ENCODE measurements at places on chromosomes 6 and 20.

GRCh38 chr20:46240065-46240464 lies 68.2 kb downstream of the CDH22 start:
- no peak for DNase-seq

DNA sequence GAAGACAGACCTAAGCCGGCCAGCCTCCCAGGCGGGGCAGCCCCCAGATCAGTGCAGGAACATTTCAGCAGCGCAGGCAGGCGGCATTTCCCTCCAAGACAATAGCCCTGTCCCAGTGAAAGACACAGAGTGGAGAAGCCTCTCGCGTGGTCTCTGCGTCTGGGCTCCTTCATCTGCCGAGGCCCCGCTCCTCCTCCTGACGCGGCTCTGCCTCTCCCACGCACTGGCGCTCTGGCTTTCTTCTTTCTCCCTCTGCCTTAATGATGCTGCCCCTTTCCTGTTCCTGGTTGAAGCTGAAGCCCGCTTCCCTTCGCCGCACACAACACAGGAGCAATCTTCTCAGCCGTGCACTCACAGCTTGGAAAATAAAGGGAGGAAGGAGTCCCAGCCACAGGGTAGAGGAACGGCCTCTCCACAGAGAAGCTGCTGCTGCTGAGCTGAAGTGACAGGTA lies 347.5 kb downstream of the CDH4 start:
- no peak for DNase-seq

DNA sequence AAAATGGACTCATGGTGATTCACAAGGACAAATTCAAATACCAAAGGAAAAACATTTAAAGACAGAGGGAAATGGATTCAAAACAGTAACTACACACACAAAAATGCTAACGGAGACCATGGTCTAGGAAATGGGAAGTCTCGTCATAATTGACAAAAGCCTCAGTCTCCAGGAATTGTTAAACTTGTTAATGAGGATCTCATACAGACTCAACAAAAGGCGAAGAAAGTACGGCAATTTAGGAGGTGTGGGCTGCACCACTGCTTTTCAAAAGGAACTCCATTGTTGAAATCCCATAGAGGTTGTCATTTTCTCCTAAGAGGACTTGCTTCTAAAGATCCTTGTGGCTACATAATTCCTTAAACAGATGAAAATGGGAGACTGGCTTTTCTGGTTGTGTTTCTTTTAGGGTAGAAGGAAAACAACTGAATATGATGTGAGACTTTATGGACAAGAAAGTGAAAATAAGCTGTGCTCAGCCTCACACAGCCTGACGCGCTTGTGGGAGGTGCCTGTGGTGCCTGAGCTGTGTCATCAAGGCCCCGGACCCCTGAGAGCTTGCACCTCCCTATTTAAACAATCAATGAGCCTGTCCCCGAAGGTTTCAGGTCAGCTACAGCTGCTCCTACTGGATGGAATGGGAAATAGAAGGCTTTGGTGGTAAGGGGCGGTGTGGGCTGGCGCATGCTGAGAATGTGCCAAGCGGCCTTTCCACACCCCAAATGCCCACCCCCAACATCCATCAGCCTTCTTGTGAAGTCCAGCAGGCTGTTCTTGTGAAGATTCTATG lies 2.5 kb upstream of the CLDN20 start:
- no peak for DNase-seq

DNA sequence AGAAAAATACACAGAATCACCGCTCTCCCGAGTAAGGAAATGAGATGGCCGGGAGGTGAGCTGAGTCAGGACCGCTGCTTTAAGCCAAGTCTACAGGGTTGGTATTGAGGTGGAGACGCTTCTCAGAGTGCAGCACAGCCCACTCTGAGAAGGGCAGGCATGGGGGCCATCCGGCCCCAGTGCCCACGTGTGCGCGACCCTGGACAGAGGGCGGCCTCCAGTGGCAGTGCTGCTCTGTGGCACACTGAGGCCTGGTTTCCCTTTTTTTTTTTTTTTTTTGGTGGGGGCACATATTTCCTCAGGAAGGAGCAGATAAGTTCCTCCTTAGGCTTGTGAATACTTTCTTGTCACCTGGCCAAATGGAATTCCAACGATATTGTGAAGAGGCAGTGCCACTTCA lies 88.8 kb downstream of the FOXC1 start:
- DNase-seq: no peak

DNA sequence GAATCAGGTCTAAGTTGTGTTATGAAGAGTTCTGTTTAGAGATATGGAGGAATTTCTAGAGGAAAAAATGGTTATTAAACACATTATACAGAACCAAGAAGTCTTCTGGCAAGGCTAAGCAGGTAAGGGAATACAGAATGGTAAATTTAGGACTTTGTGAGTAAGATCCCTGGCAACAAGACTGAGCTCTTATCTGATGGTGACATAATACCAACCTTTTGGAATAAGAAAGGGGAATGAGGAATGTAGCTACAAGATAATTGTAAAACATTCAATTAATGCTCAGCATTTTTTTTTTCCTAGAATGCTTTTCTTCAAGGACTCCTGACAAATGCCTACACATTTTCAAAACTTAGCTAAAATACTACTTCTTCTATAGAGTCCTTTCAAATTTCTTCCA lies 51.8 kb downstream of the CYB5R4 start:
- DNase-seq: no peak

DNA sequence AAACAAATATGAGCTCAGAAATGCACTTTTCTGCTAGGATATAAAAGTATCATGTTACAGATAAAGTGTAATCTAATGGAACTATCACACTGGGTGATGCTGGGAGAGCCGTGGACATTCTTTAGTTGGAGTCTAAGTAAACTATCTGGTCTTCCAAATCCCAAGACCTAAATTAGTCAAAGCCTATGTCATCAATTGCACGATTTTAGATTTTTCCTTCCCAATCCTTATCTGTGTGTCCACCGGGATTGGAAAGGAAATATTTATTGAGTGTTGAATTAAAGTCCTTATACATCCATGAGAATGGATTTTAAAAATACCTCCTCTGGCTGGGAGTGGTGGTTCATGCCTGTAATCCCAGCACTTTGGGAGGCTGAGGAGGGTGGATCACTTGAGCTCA lies 19.6 kb upstream of the MRAP2 start:
- no peak for DNase-seq

GRCh38 chr6:105940990-105941389 lies 145.1 kb upstream of the PRDM1 start:
- DNase-seq: no peak

DNA sequence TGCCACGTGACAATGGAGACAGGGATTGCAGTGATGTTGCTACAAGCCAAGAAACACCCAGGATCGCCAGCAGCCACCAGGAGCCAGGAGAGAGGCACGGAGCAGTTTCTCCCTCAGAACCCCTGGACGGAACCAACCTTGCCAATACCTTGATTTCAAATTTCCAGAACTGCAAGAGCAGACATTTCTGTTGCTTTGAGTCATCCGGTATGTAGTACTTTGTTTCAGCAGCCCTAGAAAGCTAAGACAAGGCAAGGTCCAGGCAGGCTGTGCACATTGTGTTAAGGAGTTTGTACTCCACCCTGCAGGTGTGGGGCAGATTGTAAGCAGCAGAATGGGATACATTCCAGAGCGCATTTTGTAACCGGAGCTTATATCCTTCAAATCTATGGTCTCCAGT lies 48.3 kb downstream of the TRERF1 start:
- no peak for DNase-seq
